Pons (tissue), 1 donor: ENCODE measurements at places on chromosomes 12 and 14.

DNA sequence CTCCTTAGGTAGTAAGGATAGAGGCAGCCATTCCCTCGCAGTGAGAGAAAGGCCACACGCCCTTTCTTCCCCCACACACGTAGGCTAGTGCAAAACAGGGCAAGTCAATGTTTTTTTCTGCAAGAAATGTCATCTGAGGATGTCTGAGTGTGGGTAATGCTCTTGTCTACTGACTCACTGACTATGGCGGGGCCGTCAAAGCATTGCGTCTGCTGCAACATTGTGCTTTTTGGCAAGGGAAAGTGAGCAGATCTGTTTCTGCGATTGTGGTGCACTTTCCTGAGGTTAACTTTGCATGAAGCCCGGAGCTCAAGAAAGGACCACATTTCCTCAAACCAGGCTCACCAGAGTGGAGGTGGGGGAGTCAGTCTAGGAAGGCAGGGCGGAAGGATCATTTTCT is 181.6 kb upstream of the GZMB start:
- DNase-seq = no peak

DNA sequence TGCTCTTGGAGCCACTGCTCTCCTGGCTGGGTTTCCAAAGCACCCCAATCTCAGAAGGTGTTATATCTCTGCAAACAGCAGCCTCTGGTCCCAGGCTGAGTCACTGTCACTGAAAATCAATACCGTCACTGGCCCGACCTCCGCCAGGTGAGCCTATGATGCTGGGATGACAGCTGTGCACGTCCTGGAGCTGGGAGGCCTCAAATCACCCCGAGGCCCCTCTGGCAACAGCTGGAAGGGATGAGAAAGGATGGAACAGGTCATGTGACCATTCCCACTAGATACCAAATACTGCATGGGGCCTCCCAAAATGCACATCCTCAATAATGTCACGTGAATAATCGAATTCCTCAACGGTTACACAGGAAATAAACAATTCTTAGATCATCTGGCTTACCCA is 190.8 kb downstream of the TTC7B start:
- no peak for DNase-seq

DNA sequence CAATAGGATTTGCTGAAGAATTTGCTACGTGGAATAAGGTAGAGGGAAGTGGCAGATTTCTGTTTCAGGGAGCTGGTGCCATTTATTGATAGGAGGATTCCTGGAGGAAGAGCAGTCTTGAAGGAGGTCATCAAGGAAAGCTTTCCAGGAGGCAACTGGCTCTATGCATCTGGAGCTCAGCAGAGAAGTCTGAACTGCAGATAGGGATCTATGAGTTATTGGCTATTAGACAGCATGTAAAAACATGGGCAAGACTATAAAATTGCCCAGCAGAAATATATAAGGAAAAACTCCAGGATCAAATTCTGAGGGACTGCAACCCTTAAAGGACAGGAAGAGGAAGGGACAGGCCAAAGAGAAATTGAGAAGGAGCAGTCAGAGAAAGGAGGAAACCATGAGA is 8.9 kb upstream of the RAP1B start:
- no peak for DNase-seq

GRCh38 chr12:69417741-69418167 is 52.4 kb upstream of the FRS2 start:
- DNase-seq = no peak

DNA sequence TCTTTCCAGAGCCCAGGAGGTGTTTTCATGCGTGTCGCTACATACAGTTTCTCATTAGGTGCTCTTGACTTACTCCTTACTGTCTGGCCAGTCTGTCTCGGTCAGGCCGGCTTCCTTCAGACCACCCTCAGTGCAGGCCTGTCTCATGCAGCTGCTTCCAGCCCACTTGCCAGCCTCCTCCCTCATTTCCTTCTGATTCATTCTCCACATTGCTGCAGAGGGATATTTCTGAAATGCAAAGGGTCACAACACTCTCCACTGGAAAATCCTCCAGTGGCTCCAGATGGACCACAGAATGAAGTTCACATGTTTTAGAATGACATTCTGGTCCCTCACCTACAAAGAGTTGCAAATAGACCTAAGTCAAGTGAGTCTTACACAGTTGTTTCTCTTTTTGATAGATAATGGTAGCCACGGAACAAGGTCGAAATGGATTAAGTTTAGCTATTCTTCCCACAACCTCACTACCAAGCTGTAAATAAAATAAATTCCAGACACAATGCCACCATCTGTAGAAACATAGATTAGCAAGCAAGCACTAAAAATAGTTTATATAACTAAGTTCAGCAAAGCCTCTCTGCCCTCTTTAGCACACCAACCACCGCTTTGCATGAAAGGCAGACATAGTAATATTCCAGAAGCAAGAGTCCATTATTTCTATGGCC is 146.9 kb downstream of the ESR2 start:
- no peak for DNase-seq

GRCh38 chr12:47268501-47269454 is 189.0 kb upstream of the AMIGO2 start:
- DNase-seq = no peak
